NCI-H1694 (cell line): ENCODE measurements at places on chromosomes 7 and 10.

DNA sequence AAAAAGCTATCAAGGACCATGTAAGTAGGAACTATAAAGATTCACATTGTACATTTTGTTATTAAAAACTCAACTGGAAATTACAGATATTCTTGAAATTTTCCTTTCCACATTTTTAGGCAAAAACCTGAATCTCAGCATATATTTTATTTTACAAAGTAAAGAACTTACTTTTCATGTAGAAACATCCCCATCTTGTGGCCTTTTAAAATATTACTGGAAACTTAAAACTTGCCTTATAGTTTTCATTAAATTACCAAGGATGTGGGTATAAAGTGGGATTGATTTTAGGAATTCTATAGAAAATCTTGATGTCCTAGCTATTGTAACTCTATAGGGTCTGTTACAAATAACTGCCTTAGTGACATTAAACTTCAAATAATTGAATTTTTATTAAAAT lies 10.6 kb downstream of the DBF4 start:
- peak; percentile 32 for DNase-seq

- no peak for DNase-seq
These were observed 161.5 kb upstream of the PRKCQ start for GRCh38 chr10:6741541-6741941.

- DNase-seq, result no peak
These were observed 6.1 kb downstream of the CHRM2 start for GRCh38 chr7:136874393-136875032.

GRCh38 chr7:142025896-142026295 lies 30.2 kb downstream of the MGAM start:
- no peak for DNase-seq

- DNase-seq, result no peak
These were observed 15.9 kb downstream of the VPS41 start for GRCh38 chr7:38893061-38893460.

GRCh38 chr10:122688293-122688989 lies 11.2 kb downstream of the C10orf120 start:
- no peak for DNase-seq

DNA sequence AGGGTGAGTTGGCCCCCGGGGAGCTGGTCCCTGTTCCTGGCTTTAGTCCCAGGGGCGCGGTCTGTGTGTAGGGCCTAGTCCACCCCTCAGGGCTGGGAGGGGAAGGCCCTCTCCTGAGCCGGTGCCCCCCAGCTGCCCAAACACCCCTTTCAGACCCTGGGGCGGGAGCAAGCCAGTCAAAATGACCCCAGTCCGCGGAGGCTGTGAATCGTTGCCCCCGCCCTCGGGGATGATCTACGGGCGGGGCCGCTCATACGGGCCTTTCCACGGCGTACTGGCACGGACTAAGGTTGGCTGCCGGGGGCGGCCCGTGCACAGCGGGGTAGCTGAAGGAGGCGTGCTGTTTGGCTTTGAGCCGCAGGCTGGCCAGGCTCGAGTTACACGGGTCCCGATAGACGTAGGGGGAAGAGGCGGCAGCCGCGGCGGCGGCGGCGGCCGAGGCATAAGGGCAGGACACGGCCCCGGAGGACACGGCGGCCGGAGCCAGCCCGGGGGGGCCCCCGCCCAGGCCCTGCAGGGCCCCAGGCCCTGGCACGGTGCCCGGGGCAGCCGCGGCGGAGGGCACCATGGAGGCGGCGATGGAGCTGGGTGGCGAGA lies 4.3 kb downstream of the ELOVL3 start:
- peak; percentile 27 for DNase-seq

GRCh38 chr10:78565841-78566240 lies 502.9 kb upstream of the ZMIZ1 start:
- no peak for DNase-seq

DNA sequence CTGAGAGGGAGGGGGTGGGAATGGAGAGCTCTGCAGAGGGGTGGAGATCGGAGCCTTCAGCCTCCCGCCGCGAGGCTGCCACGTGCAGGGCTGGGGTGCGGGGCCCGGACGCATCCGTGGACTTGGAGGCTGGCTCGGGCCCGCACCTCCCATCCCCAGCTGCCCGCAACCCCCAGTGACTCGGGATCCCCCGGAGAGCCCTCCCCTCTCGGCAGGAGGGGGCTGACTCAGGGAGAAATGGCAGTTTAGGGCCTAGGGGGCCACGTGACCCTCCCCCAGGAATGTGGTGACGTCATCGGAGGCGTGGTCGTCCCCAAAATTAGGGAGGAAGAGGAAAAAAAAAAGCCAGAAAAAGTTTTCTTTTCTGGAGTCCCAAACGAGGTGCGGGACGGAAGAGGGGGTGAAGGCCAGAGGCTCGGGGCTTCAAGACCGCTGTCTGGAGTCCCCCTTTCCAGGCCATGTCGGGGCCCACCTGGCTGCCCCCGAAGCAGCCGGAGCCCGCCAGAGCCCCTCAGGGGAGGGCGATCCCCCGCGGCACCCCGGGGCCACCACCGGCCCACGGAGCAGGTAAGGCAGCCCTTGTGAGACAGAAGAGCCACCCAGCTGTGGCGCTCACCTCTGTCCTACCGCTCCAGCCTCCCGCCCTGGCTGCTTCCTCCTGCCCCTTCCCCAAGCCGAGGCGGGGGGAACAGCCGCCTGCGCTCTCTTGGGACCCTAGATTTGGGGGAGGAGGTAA lies at the start of gene TRIP6:
Gene TRIP6, plus strand, starts transcription at position 348 of the 736 bp plus-strand sequence. Its CDS starts 111 bp downstream, at position 459.
- DNase-seq, result no peak

- DNase-seq, result no peak
These were observed 28.6 kb downstream of the HECW1 start for GRCh38 chr7:43141091-43141490.

DNA sequence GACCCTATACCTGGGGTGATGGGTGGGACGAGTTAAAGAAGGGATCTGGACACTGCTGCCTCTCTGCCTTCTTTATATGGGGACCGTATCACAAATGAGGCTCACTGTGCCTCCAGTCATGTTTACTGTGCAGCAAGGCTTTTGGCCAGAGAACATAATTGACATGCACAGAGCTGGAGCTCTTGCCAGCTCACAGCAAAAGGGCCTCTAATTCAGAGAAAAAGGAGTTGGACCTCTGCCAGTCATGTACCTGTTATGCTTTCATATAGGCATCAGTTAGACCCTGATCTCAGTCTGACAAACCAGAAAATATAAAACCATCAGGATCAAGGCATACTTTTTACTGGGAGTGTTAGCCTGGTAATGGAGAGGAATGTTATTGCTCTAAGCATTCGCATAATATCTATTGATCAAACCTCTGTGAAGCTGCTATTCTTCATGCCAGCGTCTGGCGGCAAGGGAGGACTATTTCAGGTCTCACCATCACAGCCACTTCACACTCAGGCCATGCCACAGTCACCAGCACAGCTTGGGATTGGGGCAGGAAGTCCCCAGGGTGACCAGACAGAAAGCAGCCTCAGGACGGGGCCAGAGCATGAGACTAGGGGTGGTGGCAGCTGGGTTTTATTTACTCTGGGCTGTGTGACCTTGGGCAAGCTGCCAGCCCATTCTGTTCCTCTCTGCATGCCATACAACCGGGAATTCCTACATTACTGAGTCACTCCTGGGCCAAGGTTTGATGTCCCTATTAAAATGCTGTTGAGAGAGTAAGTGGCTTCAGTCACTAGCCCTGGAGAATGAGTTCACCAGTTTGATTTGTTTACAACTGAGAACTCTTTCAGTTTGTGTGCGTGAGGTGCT lies 90.1 kb downstream of the NPSR1 start:
- DNase-seq, result peak; percentile 92

GRCh38 chr10:73220989-73221388 lies 26.1 kb downstream of the DNAJC9 start:
- DNase-seq, result no peak

GRCh38 chr7:150986099-150986512 lies 4.7 kb upstream of the NOS3 start:
- DNase-seq, result peak; percentile 86

- no peak for DNase-seq
These were observed 79.1 kb upstream of the NEUROD6 start for GRCh38 chr7:31419505-31420055.

DNA sequence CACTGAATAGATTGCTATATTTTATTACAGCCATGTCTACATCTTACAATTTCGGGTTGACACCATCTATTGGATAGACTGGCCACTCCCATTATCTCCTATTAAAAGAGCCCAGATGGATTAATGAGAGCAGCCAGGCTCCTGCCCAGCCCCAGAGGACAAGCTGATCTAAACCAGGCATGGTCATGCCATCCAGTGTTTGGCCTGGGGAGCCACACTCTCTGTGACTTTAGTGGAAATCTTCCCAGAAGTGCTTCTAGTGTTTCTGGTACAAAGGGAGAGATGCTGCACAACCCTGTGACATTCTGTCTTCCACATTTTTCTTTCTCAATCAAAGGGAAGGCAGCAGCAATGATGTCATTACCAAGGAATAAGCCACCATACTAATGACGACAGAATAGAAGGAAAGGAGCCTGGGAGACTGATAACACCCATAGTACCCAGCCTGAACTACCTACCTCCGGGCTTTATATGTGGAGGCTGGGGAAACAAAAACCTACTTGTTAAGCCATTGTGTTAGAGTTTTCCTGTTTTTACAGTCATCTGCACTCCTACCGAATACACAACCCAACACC lies 5.0 kb downstream of the NEBL start:
- DNase-seq, result no peak

DNA sequence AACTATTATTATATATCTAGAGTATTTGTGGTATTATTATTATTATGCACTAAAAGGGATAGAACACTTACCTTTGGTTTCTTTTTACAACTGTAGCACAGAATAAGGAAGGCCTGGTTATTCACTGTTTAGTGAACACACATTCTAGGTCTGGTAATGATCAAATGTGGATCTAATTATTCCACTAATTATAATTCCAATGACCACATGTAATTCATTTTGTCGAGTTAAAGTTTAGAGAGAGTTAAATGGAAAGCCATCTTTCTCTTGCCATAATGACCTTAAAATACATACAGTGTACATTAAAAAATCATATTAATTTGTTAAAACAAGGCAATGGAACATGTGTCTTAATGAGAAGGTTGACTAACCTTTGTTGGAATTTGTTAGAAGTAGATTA lies 147.8 kb downstream of the SEM1 start:
- DNase-seq, result no peak

DNA sequence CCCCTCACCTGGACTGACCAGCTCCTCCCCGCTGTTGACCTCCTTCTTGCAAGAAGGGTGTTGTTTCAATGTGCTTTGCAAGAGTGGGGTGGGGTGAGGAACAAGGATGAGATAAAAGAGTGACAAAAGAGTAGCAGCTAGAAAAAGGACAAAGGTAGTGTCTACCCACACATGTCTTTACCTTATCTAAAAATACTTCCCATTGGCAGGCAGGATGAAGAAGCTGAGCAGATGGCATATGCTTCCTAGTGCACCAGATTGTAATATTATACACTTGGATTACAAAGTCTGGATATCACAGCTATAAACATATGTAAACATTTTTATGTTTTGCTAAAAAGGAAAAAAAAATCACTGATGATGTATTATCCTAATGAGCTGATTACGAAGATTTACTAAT lies 34.5 kb downstream of the CHN2 start:
- DNase-seq, result no peak

- DNase-seq, result no peak
These were observed 59.0 kb upstream of the TAS2R16 start for GRCh38 chr7:123054357-123055133.

GRCh38 chr10:114541081-114541796 lies 116.8 kb downstream of the ABLIM1 start:
- DNase-seq, result no peak

GRCh38 chr10:57759777-57760176 lies 507.9 kb downstream of the IPMK start:
- no peak for DNase-seq

DNA sequence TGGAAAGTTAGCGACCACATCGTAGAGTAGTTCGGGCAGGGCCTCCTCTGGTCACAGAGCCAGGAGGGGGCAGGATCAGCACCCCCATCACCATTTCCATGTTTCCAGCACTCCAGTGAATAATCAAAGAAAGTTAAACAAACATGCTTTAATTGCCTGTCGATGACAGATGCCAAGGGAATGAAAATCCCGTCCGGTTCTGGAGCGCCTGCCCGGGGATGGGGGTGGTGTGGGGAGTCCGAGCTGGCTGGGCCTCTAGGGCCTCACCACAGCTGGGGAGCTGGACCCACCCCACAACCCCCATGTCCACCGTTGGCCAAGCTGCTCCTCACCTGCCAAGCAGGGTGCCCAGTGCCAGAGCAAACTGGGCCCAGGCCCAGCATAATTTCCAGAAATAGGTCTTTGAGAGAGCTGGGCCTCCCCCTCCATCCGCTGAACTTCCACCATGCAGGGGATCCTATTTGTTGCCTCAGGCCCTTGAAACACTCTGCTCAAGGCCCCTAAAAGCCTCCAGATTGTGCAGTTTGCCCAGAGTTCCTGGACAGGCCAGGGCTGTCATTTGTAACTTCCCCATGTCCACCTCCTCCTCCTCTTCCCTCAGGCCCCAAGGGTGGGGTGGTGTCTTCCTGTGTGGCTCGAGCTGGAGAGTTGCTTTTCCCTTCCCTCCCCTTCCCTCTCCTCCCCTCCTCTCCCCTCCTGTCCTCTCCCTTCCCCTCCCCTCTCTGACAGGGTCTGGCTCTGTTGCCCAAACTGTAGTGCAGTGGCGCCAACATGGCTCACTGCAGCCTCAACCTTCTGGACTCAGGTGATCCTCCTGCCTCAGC lies 101.0 kb downstream of the MYL10 start:
- no peak for DNase-seq

DNA sequence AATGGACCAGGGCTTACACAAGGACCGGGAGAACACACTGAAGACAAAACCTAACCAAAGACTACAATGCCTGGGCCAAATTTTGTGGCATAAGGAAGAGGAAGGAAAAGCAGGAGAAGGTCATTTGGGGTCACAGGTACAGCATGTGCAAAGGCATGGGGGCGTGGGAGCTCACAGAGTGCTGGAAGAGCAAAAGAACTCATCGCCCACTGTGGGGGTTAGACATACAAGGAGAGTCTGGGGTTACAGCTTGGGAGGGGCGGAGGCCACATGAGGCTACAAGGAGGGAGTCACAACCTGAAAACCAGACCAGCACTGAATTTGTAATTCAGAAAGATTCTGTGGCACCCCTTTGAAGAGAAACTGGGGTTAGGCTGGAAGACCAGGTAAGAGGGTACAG lies 9.7 kb downstream of the PUS7 start:
- DNase-seq, result no peak

DNA sequence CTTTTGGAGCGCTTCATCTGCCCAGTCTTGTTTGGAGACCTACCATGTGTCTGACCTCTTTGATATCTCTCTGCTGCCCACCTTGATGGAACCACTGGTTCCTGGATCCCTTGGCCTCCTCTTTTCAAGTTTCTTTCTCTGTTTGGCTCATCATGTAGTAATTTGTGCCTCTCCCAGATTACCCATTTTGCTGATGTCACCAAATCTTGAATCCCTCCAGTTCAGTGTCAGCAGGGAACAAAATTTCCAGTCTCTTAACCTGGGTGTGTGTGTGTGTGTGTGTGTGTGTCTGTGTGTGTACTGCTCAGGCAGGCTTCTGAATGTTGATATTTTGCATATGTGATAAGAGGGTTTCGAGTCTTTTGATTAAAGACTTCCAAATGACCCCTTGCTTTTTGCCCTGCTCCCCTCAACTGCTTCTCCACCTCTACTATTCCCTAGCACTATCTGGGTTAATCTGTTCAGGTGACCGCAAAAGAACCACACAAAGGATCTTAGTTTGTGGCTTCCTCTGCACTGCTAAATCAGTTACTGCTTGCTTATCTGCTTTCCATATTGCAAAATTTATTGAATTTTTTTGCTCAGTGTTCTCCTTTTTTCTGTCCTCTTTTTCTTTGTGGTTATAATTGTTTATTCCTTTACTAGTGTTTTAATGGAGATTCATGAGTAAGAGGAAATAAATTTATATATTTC lies 25.7 kb downstream of the MYO3A start:
- DNase-seq, result no peak
